ENCODE measurements at places on chromosomes 3 and 15. TPM values are rescaled to one million over a fixed set of nuclear protein-coding genes. Genes with fewer than 3 reads are reported as not detected.

DNA sequence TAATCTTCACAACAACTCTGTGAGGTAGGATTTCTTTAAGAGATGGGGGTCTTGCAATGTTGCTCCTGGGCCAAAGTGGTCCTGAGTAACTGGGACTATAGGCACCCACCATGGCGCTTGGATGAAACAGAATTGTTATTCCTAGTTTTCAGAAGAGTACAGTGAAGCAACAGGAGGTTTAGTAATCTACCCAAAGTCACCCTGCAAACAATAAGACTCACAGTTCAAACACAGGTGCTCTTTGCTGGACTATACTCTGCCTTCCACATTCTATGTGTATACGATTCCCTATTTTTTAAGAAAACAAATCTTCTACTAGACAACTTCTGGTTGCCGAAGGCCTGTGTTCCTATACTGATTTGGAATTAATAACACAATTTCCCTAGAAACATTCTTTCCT lies 8.1 kb downstream of the C3orf70 start:
- no peak overlapping the region for H3K27ac ChIP-seq
- no peak overlapping the region for H3K4me3 ChIP-seq
- H3K27me3 ChIP-seq: no peaks in the 10 kb centered on the region
- no peaks in the 10 kb centered on the region for H3K36me3 ChIP-seq
- DNase-seq: no peak

- H3K4me3 ChIP-seq: no peak overlapping the region
- no peak for DNase-seq
- H3K27ac ChIP-seq: no peak overlapping the region
- H3K4me1 ChIP-seq: no peaks in the 10 kb centered on the region
- H3K27me3 ChIP-seq: no peaks in the 10 kb centered on the region
- H3K36me3 ChIP-seq: no peaks in the 10 kb centered on the region
Measured at GRCh38 chr15:47116698-47117097, 600.6 kb upstream of the SEMA6D start.

DNA sequence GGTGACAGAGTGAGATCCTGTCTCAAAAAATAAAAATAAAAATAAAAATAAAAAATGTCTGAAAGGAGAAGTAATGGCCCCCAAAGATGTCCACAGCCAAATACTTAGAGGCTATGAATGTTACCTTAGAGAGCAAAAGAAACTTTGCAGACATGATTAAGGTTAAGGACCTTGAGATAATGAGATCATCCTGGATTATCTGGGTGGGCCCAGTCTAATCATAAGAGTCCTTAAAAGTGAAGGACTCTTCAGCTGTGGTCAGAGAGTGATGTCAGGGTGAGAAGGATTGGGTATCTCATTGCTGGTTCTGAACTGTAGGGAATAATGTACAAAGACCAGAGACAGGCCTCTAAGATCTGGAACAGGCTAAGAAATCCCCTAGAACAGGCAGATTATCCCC lies 84.9 kb upstream of the POU1F1 start:
- no peak overlapping the region for H3K4me3 ChIP-seq
- no peaks in the 10 kb centered on the region for H3K27me3 ChIP-seq
- H3K4me1 ChIP-seq: no peaks in the 10 kb centered on the region
- DNase-seq: no peak
- H3K36me3 ChIP-seq: no peaks in the 10 kb centered on the region

GRCh38 chr3:86937306-86937791 lies 53.6 kb downstream of the VGLL3 start:
- no peaks in the 10 kb centered on the region for H3K36me3 ChIP-seq
- H3K27ac ChIP-seq: no peak overlapping the region
- H3K4me3 ChIP-seq: no peak overlapping the region
- no peaks in the 10 kb centered on the region for H3K4me1 ChIP-seq

DNA sequence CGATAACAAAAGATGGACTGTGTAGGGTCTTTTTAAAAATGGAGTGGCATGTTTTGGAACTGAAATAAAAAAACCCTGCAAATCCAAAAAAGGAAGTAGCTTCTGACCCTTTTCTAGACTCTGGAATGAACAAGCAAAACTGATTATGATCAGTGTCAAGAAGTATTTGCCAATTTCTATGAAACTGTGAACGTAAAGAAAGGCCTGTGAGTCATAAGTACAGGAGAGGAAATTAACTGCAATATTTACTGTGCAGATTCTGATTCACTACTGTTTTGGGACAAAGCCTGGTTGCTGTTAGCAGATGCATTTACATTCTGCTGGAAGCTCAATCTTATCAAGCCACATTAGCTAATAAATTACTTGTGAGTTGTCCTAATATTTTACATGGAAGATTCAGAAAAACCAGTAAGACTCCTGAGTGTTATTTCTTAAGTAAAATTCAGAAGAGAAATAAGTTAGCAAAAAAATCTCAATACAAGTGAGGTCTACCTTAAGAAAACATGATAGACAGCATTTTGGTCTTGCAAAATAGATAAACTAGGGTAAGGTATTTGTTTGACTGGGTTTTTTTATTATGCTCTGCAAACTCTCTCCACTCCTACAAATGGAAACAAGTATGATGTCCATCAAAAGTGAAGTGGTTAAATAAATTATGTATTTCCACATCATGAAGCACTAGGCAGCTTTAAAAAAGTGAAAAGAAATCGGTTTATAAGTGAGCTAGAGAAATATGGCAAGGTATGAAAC lies 90.2 kb upstream of the LMOD3 start:
- no peaks in the 10 kb centered on the region for H3K4me1 ChIP-seq
- no peak overlapping the region for H3K27ac ChIP-seq
- no peak overlapping the region for H3K4me3 ChIP-seq

DNA sequence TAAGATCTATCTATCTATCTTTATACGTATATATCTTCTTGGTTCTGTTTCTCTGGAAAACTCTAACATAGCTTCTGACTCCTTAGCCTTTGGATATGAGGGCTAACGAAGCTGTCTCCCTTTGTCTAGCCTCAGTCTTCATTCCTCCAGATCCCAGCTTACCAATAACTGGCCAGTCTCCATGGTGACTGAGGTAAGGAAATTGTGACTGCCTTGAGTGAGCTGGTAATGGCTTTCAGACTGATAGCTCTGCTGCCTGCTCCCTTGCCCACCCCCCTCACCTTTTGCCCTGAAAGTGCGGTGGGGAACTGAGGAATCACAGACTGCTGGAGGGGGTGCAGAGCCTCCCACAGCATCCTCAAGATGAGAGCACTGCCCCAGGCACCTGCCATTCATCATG lies 65.8 kb upstream of the ABHD17C start:
- no peaks in the 10 kb centered on the region for H3K4me1 ChIP-seq
- no peaks in the 10 kb centered on the region for H3K27me3 ChIP-seq
- no peak overlapping the region for H3K4me3 ChIP-seq
- no peak for DNase-seq
- H3K27ac ChIP-seq: no peak overlapping the region

GRCh38 chr3:34102288-34102687 lies 303.9 kb downstream of the PDCD6IP start:
- H3K27me3 ChIP-seq: no peaks in the 10 kb centered on the region
- no peak for DNase-seq
- no peaks in the 10 kb centered on the region for H3K36me3 ChIP-seq
- H3K27ac ChIP-seq: no peak overlapping the region
- no peak overlapping the region for H3K4me3 ChIP-seq

DNA sequence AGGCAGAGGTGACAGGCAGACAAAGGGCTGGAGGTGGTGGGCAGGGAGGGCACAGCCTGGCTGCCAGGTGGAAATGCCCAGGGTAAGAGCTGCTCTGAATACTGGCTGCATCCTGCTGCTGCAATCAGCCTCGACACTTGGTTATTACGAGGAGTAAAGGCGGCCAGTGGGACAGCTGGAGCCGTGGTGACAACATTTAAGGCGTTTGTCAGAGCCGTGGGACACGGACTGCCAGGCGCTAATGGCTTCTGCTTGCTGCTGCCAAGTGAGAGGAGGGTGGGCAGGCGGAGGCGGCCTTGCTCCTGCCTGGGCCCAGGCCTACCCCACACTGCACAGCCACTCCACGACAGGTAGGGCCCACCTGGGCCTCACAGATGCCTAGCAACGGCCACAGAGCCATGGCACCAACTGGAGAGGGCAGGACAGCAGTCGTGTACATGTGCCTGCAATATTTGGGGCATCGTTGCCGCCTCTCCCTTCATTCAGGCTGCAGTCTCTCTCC lies 49.2 kb upstream of the TMEM115 start:
- no peak overlapping the region for H3K4me3 ChIP-seq
- no peaks in the 10 kb centered on the region for H3K36me3 ChIP-seq
- no peak overlapping the region for H3K27ac ChIP-seq
- no peaks in the 10 kb centered on the region for H3K27me3 ChIP-seq

DNA sequence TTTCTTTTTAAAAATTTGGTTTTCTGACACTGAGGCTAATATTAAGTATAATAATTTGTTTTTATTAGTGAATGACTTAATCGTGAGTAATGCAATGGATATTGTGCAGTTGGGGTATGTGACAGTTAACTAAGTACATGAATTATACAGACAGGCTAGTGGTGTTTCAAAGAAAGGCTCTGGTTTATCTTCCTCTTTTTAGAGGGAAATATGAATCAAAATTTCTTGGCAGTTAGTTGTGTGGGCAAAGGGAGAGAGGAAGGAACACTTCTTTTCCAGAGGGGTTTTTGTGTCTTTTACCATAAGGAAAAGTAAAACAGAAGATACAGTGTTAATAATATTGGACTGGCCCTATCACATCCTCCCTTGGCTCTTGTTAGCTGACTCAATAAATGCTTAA lies 2.7 kb downstream of the ZNF654 start:
- no peak overlapping the region for H3K27ac ChIP-seq
- no peak for DNase-seq
- no peaks in the 10 kb centered on the region for H3K27me3 ChIP-seq
- H3K4me1 ChIP-seq: peaks cover 4% of the 10 kb centered on the region
- no peak overlapping the region for H3K4me3 ChIP-seq

GRCh38 chr15:62338497-62338896 lies 173.4 kb upstream of the C2CD4B start:
- H3K36me3 ChIP-seq: no peaks in the 10 kb centered on the region
- H3K27ac ChIP-seq: no peak overlapping the region
- H3K4me3 ChIP-seq: no peak overlapping the region
- no peak for DNase-seq

Gene DNAH12
- total RNA-seq: 0.02 TPM

Gene MAGI1
- total RNA-seq: 41.4 TPM

Gene SLC15A2
- 1.4 TPM for total RNA-seq

All from colonic mucosa (tissue), 4 donors.